Non-pigmented ciliary epithelial cell (primary cell): ENCODE measurements at places on chromosomes 2 and 18.

GRCh38 chr2:199085261-199085660, 372.5 kb downstream of the SATB2 start:
- DNase-seq, result no peak

- DNase-seq, result no peak
Observed at GRCh38 chr18:74333091-74333490, 17.5 kb downstream of the C18orf63 start.

DNA sequence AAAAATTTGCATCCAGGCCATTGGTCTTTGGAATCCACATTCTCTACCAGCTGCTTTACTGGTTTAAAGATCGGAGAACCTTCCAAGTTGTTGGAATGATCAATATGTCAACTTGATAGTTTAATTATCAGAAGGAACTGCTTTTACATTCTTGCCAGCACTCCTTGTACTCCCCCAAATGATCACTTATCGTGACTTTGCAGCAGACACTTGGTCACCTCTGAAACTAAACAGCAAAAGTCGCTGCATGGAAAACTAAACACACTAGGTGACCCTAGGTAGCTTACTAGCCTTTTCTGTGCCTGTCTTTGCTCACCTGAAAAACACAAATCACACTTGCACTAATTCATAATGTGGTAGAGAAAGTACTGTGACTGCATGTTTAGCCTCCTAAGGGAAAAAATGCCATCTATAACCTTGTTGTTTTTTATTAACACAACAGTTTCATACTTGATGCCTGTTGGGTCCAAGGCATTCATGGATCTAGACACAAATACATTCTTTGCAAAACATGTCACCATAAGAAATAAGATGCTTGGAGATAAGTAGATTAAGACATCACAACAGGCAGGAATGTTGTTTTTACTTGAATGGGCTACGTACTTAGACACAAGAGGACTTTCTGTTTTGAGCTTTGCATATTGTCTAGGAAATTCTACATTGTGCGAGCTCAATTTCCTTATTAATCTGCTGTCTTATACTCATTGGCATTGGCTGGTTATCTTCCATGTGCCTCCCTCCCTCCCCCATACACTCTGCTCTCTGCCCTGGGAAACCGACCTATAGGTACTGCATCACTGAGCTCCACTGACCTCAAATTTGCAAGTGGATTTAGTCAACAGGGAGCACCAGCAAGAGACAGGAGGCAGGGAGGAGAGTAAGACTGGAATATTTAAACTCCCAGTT, 219.1 kb upstream of the STK17B start:
- peak; percentile 57 for DNase-seq

GRCh38 chr2:47054868-47055267, 100.2 kb downstream of the STPG4 start:
- no peak for DNase-seq

- DNase-seq, result no peak
Observed at GRCh38 chr18:35642802-35643201, 61.3 kb downstream of the GALNT1 start.

- DNase-seq, result no peak
Observed at GRCh38 chr2:215249501-215249900, 62.4 kb upstream of the ATIC start.
